T-cell (primary cell): ENCODE measurements at places on chromosomes 11 and 22. TPM values are rescaled to one million over a fixed set of nuclear protein-coding genes. Genes with fewer than 3 reads are reported as not detected.

The RAB38 gene
- total RNA-seq: 0.57 TPM

The COX8A gene
- total RNA-seq: 152 TPM

The NRIP3 gene
- total RNA-seq: 1.0 TPM

The TNNT3 gene
- 15.9 TPM for total RNA-seq

DNA sequence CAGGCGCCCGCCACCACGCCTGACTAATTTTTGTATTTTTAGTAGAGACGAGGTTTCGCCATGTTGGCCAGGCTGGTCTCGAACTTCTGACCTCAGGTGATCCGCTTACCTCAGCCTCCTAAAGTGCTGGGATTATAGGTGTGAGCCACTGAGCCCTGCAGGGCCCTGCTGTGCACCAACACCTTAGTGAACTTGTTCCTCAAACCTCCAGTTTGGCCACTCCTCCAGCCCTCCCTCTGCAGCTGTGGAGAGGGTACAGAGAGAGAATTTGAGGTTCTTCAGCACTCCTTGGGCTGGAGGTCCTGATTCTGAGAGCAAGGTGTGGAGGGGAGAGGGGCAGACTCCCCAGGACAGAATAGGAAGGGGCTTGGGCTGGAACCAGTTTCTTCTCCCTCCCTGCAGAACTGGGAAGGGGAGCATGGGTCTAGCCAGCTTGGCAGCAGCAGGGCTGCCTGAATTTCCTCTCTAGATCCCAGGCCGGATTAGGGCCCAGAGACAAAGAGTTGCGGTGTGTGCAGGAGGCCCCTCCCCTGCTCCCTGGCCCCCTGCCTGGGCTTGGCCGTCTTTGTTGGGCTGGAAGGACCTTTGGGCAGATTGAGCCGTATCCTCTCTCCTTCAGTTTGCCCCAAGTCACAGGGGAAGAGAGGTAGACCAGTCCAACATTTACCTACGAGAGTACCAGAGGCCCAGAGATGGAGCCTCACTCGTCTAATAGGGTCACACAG lies 2.3 kb upstream of the PEX16 start:
- peaks cover 4% of the 10 kb centered on the region for H3K4me1 ChIP-seq
- no peak overlapping the region for H3K4me3 ChIP-seq
- H3K27ac ChIP-seq: no peak overlapping the region
- no peak for DNase-seq

DNA sequence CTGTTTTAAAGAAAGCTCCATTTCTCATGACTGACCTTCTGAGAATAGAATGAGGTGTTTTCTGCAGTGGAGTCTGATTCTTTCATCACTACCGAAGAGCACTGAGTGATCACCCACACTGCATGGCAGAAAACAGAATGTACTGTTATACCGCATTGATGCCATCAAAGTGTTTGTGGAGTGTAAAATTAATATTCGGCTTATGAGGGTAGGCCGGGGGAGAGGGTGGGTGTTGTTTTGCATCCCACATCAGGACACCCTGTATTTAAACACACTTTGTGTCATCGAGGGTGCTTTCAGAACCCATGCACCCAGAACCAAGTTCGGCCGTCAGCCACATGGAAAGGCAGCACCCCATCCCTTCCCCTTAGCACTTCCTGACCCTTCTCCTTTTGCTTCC lies 41.3 kb upstream of the ETS1 start:
- H3K4me1 ChIP-seq: peaks cover 69% of the 10 kb centered on the region
- H3K4me3 ChIP-seq: peak overlapping the region; percentile 9
- H3K36me3 ChIP-seq: no peaks in the 10 kb centered on the region
- peak; percentile 29 for DNase-seq
- no peaks in the 10 kb centered on the region for H3K27me3 ChIP-seq

- H3K4me3 ChIP-seq: no peak overlapping the region
- no peaks in the 10 kb centered on the region for H3K36me3 ChIP-seq
- DNase-seq: no peak
- H3K27me3 ChIP-seq: peaks cover 3% of the 10 kb centered on the region
- no peak overlapping the region for H3K27ac ChIP-seq
Measured at GRCh38 chr11:6249770-6250555, 9.7 kb upstream of the CCKBR start.

DNA sequence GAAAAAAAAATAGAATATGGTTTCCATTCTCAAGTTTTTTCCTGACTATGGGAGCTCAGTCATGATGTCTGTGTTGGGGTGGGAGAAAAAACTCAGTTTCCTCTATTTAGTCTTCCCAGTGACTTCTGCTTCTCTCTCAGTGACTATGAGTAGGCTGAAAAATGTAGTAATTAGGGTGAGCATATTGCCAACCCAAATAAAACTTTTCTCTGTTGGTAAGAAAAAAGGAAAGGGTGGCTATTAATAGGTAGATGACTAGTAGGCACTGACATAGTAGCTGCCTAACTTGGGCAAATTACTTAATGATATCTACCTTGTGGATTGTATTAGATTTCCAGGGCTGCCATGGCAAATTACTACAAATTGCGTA lies 34.2 kb upstream of the BIRC3 start:
- no peak for DNase-seq
- H3K27me3 ChIP-seq: no peaks in the 10 kb centered on the region
- peaks cover 2% of the 10 kb centered on the region for H3K4me1 ChIP-seq
- no peaks in the 10 kb centered on the region for H3K36me3 ChIP-seq
- H3K27ac ChIP-seq: no peak overlapping the region

DNA sequence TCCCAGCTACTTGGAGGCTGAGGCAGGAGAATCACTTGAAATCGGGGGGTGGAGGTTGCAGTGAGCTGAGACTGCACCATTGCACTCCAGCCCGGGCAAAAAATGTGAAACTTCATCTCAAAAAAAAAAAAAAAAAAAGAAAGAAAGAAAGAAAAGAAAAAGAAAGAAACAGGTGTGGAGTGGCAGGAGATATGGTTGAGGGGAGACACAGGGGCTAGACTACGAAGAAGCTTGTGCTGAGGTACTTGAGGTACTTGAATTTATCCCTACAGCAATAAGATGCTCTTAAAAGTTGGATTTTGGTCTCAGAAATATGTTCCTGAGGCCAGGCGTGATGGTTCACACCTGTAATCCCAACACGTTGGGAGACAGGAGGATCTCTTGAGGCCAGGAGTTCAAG lies 2.2 kb upstream of the MAJIN start:
- H3K27me3 ChIP-seq: no peaks in the 10 kb centered on the region
- H3K36me3 ChIP-seq: no peaks in the 10 kb centered on the region
- no peak overlapping the region for H3K4me3 ChIP-seq

- DNase-seq: no peak
- no peaks in the 10 kb centered on the region for H3K4me1 ChIP-seq
- H3K36me3 ChIP-seq: no peaks in the 10 kb centered on the region
- no peak overlapping the region for H3K4me3 ChIP-seq
- H3K27me3 ChIP-seq: no peaks in the 10 kb centered on the region
Measured at GRCh38 chr11:130979386-130979972, 63.2 kb upstream of the SNX19 start.

DNA sequence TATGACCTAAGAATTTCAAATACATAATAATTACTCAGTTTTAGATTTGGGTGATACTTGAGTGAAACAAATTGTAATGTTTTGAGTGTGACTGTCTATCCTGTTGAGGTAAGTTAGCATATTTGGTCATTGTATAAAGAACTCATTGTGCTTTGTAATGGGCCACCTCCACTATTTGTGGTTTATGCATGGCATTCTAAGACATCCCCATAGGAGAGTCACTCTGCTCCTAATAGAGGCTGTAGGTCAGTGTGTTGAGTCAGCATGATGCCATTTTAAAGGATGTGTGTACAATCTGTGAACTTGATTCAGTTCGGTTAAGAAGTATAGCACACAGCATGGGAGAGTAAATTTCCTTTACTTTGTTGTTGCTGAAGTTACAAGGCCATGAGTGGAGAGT lies 1112.4 kb downstream of the JRKL start:
- H3K27ac ChIP-seq: no peak overlapping the region
- H3K4me1 ChIP-seq: no peaks in the 10 kb centered on the region
- no peak for DNase-seq
- H3K36me3 ChIP-seq: no peaks in the 10 kb centered on the region
- H3K4me3 ChIP-seq: no peak overlapping the region
